ENCODE measurements at places on chromosomes 5 and 9. TPM values are rescaled to one million over a fixed set of nuclear protein-coding genes. Genes with fewer than 3 reads are reported as not detected.
A peak's percentile ranks its signal among the peaks of the same experiment; 100 is the strongest.

- DNase-seq: no peak
- H3K4me3 ChIP-seq: no peak overlapping the region
- no peaks in the 10 kb centered on the region for H3K4me1 ChIP-seq
- no peaks in the 10 kb centered on the region for H3K27me3 ChIP-seq
- H3K27ac ChIP-seq: no peak overlapping the region
Measured at GRCh38 chr5:148827723-148828122, 1.3 kb downstream of the ADRB2 start.

- H3K27ac ChIP-seq: no peak overlapping the region
- H3K27me3 ChIP-seq: no peaks in the 10 kb centered on the region
- H3K4me3 ChIP-seq: no peak overlapping the region
- no peak for DNase-seq
- no peaks in the 10 kb centered on the region for H3K36me3 ChIP-seq
- H3K4me1 ChIP-seq: no peaks in the 10 kb centered on the region
Measured at GRCh38 chr9:87343816-87344430, 153.7 kb upstream of the DAPK1 start.

DNA sequence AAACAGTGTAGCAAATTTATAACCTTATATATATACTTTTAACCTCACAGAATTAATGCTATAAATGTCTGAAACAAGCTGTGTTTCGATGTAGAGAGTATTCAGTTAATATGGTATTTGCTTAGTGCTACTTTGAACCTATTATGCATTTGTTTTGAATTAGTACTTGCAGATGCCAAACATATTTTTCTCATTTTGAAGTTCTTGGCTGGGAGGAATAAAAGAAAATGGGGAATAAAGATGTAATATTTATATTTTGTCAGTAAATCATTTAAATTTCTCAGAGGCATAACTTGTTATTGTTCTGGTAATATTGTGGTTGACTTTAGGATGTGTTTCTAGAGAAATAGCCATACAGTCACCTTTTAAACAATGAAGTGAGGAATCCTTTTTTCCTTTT, 175.9 kb upstream of the IZUMO3 start:
- H3K27ac ChIP-seq: no peak overlapping the region
- no peak for DNase-seq
- H3K36me3 ChIP-seq: no peaks in the 10 kb centered on the region

GRCh38 chr9:35646153-35646532, 4.6 kb downstream of the SIT1 start:
- H3K36me3 ChIP-seq: no peaks in the 10 kb centered on the region
- peak overlapping the region; percentile 37 for H3K4me3 ChIP-seq
- peak overlapping the region; percentile 31 for H3K27ac ChIP-seq
- no peaks in the 10 kb centered on the region for H3K27me3 ChIP-seq
- no peaks in the 10 kb centered on the region for H3K4me1 ChIP-seq

DNA sequence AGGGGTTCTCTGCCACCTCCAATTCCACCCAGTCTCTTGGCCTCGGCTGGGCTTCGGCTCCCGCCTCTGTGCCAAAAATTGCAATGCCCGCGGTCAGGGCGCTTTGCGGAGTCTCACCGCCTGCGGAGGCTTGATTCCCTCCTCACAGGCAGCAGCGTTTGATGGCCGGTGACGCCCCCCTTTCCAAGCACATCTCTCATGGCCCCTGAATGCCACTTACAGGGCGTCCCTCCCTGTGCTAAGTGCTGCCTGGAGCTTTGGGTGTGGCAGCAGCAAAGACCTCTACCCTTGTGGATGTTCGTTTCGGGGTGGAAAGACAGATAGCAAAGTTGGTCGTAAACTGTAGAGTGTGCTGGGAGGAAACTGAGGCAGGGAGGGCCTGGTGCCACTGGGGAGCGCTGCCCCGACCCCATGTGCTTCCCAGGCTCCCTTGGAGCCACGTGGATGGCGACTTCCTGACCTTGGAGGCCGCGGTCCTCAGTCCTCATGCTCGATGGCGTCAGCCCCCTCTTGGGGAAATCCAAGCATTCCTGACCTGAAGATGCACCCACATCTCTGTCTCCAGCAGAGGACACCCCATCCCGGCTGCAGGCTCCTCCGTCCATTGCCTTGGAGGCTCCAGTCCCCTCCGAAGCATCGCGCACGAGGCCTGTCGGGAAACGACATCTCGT, 249.2 kb upstream of the IRX4 start:
- H3K36me3 ChIP-seq: no peaks in the 10 kb centered on the region
- H3K27ac ChIP-seq: no peak overlapping the region
- DNase-seq: no peak
- H3K4me1 ChIP-seq: no peaks in the 10 kb centered on the region
- H3K27me3 ChIP-seq: no peaks in the 10 kb centered on the region
- H3K4me3 ChIP-seq: no peak overlapping the region

ENHO gene
- total RNA-seq: not detected
